WERI-Rb-1 (cell line): ENCODE measurements at places on chromosomes 4 and X.

- no peak for DNase-seq
Observed at GRCh38 chr4:119854364-119854763, 212.3 kb downstream of the MAD2L1 start.

DNA sequence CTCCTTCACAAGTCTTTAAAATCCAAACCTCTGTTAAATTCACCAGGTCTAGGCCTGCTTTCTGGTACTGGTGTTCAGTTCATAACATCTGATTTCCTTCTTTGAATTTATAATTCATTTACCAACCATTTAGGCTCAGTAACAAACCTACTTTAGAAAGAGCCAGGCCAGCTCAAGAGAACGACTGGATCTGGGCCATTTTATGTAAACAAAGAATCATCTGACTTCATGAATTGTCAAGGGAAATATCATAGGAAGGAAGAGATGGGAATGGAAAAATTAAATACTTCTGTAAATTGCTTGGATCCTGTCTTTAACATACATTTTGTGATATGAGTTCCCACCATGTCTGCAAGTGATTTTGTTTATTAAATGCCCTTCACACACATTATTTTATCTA, 36.5 kb downstream of the DCHS2 start:
- no peak for DNase-seq

GRCh38 chr4:140308366-140309123, 64.9 kb upstream of the SCOC start:
- no peak for DNase-seq

- DNase-seq: no peak
Observed at GRCh38 chr4:128162434-128162833, 101.3 kb downstream of the LARP1B start.

- DNase-seq: no peak
Observed at GRCh38 chrX:40199704-40200103, 101.9 kb upstream of the BCOR start.

- no peak for DNase-seq
Observed at GRCh38 chr4:4969298-4969697, 50.0 kb downstream of the CYTL1 start.

GRCh38 chr4:1551211-1551610, 132.9 kb downstream of the FAM53A start:
- DNase-seq: no peak

GRCh38 chr4:2702361-2702760, 53.8 kb downstream of the TNIP2 start:
- DNase-seq: no peak

- no peak for DNase-seq
Observed at GRCh38 chr4:39124885-39125599, 57.3 kb upstream of the WDR19 start.
